BE2C (cell line): ENCODE measurements at places on chromosomes 16 and 17.

- no peak for DNase-seq
Measured at GRCh38 chr17:41717408-41718286, 5.5 kb downstream of the GAST start.

GRCh38 chr16:72829846-72830775 lies 217.8 kb downstream of the ZFHX3 start:
- no peak for DNase-seq

DNA sequence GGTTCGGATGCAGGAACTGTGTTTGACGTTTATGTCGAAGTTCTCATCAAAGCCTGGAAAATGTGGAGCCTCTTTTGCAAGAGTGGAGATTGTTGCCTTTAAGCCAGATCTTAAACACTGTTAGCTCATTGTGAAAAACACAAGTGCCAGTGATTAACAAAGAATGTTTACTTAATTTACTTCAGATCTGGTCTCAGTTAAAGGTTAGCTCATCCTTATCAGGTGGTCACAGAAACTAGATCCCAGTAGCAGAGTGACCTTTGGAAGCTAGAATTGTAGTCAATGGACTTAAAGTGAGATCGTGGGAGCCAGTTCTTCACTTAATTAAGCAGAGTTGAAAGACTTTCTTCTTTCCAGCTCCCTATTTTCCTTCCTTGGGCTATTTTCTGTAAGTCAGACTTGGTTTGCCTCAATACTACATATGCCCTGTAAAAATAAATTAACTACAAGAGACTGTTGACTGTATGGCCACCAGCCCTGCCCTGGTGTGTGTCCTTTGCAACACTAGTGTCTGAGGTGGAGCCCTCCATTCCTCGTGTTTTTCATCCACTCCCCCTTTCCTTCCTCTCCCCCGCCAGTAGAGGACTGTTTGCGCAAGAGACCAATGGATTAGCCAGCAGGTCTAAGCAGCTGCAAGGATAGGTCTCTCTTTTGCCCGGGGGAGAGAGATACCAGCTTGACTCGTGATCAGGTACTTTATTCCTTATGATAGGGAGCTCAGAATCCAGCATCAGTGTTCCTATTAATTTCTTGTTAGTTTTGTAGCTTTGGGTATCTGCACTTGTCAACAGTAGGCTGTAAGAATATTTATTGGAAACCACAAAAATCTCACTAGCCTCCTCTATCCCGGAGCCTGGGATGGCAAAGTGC lies 20.2 kb downstream of the FBXO39 start:
- DNase-seq, result no peak

DNA sequence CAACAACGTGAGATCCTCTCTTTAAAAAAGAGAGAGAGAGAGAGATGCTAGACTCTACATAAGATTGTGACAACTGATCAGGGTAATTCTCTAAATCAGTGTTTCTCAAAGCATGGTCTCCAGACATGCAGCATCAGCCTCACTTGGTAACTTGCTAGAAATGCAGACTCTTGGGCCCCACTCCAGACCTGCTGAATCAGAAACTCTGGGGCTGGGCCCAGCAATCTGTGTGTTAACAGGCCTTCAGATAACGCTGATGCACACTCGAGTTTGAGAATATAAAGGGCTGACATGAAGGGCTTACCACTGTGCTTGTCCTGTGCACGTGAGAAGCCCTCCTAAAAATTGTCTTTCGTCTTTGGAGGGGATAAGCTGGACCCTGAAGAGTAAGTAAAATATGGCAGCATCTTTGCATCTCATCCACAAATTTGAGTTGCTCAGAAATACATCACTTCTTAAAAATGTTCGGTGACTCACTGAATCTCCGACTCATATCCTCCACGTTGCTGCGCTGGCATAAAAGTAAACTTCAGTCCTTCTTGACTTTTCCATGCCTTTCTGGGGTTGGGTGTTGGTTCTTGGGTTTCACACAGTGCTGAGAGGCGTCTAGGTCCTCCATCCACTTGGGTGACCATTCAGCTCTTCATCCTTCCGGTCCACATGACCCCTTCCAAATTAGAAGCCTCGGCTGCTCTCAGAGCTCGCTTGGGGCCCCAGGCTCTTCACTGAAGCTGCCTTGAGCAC lies 26.1 kb upstream of the KDM8 start:
- DNase-seq, result no peak

DNA sequence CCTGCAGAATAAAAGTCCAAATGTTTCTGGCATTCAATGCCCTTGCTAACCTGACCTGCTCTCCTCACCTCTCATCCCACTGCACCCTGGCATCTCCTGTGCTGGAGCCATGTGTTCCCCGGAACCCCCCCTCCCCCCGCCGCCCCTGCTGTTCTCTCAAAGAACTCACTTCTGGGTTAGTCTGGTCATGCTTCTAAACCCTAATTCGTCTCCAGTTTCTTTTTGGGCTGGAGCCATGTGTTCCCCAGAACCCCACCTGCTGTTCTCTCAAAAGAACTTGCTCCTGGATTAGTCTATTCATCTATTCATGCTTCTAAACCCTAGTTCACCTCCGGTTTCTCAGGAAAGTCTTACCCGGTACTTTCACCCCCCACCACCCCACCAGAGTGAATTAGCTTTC lies 808 bp upstream of the ALOX15 start:
- DNase-seq, result no peak

DNA sequence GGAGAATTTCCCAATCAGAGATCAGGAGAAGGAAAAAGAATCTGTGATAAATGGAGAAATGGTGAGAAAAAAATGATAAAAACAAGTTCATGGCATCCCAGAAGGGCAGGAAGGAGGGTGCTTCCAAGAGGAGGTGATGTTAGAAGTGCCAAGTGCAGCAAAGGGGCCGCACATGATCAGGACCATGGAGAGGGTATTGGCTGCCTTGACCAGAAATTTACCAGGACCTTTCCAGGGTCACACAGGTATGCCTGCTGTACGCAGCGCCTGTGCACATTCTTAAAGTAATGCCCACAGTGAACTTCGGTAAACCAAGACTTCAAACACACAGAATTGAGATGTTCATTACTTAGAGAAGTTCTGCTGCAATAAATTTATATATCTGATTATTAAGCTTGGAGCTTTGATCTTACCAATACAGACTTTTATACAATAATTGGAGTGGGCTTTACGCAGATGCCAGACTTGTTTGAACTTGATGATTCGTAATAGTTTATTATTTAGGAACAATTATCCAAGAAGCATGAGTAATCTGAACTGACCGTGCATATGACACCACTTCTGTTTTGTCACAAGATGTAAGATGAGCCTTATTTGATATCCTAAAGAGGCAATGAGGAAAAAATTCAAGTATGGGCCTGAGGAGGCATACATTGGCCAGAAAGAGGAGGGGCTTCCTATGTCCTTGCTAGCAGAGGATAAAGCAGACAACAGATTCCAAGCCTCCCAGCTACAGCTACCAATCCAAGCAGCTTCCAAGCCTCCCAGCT lies 2.2 kb upstream of the KRT33A start:
- DNase-seq, result no peak

- no peak for DNase-seq
Measured at GRCh38 chr17:36657390-36657762, 56.0 kb downstream of the MRM1 start.

- no peak for DNase-seq
Measured at GRCh38 chr16:47323241-47323640, 137.6 kb downstream of the ITFG1 start.

- DNase-seq, result no peak
Measured at GRCh38 chr17:74235911-74236371, 22.6 kb downstream of the TTYH2 start.

DNA sequence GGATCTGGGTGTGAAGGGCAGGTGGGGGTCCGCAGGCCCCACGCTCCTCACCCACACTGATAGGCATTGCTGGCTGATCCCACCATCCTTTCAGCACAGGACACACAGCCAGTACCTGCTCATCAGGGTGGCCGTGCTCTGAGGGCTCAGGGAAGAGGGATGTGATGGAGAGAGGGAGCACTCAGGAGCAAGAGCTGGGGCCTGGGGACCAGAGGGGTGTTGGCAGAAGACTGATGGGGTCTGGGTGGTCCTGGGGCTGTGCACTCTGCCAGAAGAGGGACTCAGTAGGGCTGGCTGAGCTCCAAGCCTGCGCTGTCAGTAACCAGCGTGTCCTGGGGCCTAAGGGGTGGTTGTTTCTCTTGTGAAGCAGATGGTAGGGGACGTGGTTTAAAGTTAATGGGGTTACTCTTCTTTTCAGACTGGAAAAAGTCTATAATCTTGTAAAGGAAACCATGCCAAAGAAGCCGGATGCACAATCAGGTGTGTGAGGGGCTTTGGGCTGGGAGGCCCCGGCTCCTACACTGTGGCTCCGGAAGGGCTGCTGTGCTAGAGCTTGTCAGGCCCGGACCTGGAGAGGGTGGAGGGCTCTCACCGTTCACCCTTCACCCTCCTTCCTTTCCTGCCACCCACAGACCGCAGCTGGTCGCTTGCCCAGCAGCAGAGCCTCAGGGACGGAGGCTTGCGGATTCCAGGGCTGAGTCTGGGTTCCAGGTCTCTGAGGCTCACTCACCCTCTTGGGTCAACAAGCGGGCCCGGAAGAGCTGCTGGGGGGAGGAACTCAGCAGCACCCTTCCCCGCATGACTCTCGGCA lies 27.8 kb downstream of the POLR3E start:
- no peak for DNase-seq

GRCh38 chr16:1654505-1655268 lies 23.4 kb upstream of the JPT2 start:
- no peak for DNase-seq

GRCh38 chr16:86243123-86243473 lies 267.2 kb upstream of the FOXF1 start:
- no peak for DNase-seq

DNA sequence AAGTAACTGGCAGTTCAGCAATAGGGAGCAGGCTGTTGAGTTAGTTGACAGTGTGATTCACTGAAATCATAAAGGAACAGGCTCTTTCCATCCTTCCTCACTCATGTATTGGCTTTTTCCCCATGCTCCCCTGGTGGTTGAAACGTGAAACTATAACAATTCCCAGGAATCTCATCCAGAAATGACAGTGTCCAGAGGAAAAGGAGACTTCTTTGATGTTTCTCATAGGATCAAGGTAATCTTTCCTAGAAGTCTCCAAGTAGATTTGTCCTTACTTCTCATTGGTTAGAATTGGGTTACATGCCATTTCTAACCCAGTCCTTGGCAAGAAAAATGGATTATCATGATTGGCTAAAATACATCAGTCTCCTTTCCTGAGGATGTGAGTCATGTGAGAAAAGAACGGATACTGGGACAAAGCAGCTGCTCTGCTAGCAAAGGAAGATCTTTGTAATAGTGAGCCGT lies 14.4 kb downstream of the TTC19 start:
- peak; percentile 16 for DNase-seq

GRCh38 chr17:62704381-62704971 lies 77.0 kb downstream of the MRC2 start:
- no peak for DNase-seq

GRCh38 chr17:2094891-2095535 lies 40.1 kb downstream of the HIC1 start:
- DNase-seq, result peak; percentile 49

DNA sequence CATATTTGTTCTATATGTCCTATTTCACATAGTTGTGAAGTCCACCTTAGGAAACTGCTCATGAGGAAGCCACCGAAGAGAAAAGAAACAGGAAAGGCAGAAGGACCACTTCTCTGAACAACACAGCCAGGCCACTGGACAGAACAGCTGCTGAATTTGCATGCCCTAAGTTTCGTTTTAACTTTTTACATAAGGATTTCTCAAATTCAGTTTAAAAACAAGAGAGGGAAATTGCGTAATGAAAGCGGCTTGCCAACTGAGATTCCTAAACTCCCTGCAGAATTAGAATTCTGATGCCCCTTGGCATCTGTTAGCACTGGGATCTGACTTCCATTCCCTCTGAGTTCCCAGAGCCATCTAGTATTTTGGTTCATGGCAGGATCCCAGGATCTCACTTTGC lies 5.0 kb upstream of the CCL8 start:
- DNase-seq, result no peak

DNA sequence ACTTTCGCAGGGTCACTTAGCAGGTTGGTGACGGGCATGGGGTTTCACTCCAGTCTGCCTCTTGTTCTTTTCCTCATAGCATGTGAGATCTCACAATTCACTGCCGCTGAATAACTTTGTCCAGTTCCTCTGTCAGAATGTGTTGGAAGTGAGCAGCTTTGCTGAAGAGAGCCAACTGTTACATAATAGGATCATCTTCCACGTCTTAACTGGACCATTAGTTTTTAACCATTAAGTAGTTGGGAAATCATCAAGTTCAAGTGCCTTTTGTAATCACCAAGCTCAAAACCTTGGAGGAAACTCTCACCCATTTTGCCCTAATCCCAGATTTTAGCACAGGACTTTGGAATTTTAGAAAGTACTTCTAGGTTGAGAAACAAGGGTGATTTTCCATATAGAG lies 290.6 kb downstream of the WWOX start:
- no peak for DNase-seq

- DNase-seq, result no peak
Measured at GRCh38 chr16:10983159-10983558, 38.8 kb downstream of the CLEC16A start.

DNA sequence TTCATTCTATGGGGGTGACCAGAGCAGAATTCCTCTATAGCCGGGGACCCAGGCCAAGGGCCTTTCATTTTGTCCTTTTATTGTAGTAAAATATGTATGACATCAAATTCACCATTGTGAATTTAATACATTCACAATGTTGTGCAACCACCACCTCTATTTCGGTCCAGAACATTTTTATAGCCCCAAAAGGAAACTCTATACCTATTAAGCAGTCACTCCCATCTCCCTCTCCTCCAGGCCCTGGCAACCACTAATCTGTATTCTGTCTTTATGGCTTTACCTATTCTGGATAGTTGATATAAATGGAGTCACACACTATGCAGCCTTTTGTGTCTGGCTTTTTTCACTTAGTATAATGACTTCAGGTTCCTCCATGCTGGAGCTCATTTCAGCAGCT lies 9.7 kb upstream of the TNS4 start:
- no peak for DNase-seq

GRCh38 chr16:4500272-4500671 lies 24.1 kb downstream of the HMOX2 start:
- DNase-seq, result no peak

DNA sequence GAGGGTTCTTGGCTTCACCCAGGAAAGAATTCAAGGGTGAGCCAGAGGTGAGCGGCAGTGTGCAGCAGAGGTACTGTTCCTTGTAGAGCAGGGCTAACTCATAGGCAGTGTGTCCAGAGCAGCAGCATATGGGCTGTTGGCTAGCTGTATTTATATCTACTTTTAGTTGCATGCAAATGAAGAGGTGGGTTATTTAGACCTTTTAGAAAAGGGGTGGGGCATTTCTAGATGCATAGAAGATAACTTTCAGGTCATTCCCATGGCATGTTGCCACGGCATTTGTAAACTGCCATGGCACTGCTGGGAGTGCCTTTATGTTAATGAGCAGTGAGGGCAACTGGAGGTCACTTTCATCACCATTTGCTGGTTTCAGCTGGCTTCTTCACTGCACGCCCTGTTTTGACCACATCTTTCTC lies 141.0 kb downstream of the STX8 start:
- no peak for DNase-seq

- DNase-seq, result no peak
Measured at GRCh38 chr16:49503256-49504022, 129.8 kb downstream of the C16orf78 start.

DNA sequence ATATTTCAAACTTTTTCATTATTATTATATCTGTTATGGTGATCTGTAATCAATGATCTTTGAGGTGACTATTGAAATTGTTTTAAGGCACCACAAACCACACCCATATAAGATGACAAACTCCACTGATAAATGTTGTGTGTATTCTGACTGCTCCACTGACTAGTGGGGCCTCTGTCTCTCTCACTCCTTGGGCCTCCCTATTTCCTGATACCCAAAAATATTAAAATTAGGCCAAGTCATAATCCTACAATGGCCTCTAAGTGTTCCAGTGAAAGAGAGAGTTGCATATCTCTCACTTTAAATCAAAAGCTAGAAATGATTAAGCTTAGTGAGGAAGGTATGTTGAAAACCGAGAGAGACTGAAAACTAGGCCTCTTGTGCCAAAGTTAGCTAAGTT lies 23.4 kb downstream of the CYLD start:
- DNase-seq, result no peak
